Cardiac atrium fibroblast (primary cell): ENCODE measurements at places on chromosomes 1 and 21. TPM values are rescaled to one million over a fixed set of nuclear protein-coding genes. Genes with fewer than 3 reads are reported as not detected.

The TBX19 gene
- total RNA-seq: 0.32 and 0.90 TPM in 2 replicates

The HCRTR1 gene
- not detected in 2 replicates for total RNA-seq

The KIAA0040 gene
- 3.8 and 4.9 TPM in 2 replicates for total RNA-seq

The TCP10L gene
- not detected in 2 replicates for total RNA-seq

The KIF17 gene
- total RNA-seq: 0.81 TPM in 1 of 2 replicates, not detected in the other

The KIF14 gene
- total RNA-seq: 2.8 and 2.9 TPM in 2 replicates

The TMIGD3 gene
- not detected in 2 replicates for total RNA-seq

The CDC42BPA gene
- 25.6 and 28.8 TPM in 2 replicates for total RNA-seq

The NR1I3 gene
- not detected in 2 replicates for total RNA-seq

The LCE1D gene
- not detected in 2 replicates for total RNA-seq

The PCP4L1 gene
- not detected in 2 replicates for total RNA-seq
